Left cardiac atrium (tissue), 4 donors: ENCODE measurements at places on chromosomes 1 and 21. TPM values are rescaled to one million over a fixed set of nuclear protein-coding genes. Genes with fewer than 3 reads are reported as not detected.

SELENBP1 gene
- 30.6 TPM for total RNA-seq

DNA sequence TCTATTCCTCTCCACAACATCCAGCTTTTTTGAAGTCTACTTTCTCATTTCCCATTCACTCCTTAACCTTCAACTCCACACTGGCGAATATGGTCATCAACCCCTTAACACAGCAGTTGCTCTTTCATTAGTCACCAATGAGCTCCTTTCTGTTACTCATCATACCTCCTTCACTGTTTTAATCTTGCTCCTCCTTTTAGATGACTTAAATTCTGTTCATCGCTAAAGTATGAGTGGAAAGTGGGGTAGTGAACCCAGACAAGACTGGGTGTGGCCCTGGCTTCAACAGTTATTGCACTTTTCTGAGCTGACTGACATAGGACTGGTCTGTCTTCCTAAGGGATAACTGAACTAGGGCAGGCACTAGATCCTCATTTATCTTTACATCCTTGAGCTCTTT, 51.3 kb downstream of the AKT3 start:
- no peak for DNase-seq

TINAGL1 gene
- 175 TPM for total RNA-seq

PDZK1IP1 gene
- 1.6 TPM for total RNA-seq

ATP1A2 gene
- total RNA-seq: 114 TPM

- no peak for DNase-seq
Observed at GRCh38 chr1:184605941-184606340, 148.7 kb downstream of the EDEM3 start.

RGS16 gene
- 1.5 TPM for total RNA-seq

DNA sequence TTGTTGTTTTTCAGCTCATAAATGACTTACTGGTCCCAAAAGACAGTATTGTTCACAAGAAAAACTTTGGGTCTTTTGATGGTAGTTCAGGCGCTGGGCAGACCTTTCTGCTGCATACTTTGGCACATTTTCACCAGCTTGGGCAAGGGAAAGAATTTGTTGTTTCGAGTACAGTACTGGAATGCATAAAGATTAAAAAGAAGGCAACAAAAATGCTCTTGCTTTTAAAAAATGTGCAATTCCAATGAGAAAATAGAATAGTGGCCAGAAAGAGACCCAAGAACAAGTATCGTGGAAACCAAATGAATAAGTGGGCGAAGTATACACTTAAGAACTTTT, 56.0 kb downstream of the CLIC6 start:
- no peak for DNase-seq

DNA sequence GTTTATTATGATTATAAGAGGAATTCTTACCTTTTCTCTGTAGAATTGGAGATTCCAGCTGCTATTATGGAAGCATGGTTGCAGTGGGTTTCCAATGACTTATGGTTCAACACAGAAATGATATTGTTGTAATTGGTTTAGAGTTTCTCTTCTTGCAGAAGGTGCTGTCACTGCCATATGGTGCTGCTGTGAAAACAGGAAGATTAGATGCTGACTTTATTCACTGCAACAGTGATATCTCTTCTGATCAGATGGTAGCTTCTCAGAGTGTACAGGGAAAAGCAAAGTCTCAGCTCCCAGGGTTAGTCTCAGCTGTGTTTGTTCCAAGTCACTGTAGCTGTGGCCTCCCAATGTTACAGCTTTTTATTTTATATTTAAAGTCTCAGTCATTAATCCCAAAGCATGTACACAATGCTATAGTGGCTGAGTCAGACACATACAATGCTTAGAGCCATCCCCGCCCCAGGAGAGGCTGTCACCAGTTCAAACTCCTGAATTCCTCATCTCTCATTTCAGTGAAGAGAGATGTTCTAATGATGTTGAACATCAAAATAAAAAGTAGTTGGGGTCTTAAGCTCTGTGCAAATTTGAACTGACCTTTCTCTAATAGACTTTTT, 42.7 kb upstream of the RGS2 start:
- DNase-seq: no peak

DNA sequence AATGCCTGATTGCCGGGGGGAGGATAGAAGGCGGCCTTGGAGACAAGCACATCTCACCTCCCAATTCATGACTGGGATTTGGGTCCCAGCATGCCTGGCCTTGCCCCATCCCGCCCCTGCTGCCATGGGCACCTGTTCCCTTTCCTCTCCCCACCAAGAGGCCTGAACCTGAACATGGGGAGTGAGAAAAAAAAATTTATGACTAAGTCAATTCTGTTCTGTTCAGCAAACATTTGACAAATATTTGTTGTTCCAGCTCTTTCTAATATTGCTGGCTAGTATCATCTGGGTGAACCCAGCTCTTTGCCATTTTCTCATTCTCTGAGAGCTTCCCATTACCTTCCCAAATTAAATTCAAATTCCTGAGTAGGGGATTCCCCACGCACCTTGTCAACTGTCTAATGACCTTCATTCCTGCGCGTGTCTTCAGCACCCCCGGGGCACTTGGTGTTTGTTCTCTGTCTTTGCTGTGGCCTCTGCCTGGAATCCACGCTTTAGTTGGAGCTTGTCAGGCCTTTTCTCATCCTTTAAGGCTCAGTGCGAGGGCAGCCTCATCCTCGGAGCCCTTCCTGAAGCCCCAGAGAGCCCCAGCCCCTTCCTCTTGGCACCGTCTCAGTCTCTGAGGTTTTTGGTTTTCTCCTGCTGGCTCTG, 42.8 kb downstream of the ARHGEF10L start:
- no peak for DNase-seq

DNA sequence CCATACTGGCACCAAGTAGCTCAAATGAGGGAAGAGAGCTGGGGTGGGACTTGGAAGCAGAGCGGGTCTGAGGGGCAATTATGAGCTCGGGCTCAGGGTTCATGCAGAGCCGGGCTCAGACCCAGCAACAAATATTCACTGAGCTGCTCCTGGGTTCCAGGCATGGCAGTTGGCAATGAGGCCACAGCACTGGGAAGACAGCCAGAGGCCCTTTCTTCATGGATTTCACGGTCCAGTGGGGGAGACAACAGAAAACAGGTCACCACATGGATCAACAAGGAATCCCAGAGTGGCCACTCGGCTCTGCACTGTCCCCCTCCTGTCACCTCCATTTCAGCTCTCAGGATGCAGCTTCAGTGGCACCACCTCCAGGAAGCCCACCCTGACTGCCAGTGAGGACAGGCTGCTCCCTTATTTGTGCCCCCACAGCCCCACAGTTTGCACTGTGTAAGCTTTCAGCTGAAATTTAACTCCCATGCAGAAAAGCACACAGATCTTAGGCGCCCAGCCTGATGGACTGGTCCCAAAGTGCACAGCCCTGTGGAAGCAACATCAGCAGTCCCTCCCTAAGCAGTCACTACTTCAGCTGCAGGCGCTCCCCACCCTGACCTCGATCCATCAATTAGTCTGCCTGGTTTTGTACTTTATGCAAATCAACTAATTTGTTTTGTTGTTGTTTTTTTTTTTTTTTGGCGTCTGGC, 22.4 kb downstream of the ARHGEF19 start:
- DNase-seq: no peak

GRCh38 chr1:89546934-89547562, 22.4 kb downstream of the LRRC8B start:
- no peak for DNase-seq

- no peak for DNase-seq
Observed at GRCh38 chr1:3959361-3959760, 59.3 kb upstream of the C1orf174 start.

GRCh38 chr1:208302699-208303238, 58.6 kb upstream of the PLXNA2 start:
- no peak for DNase-seq

CFAP298 gene
- 18.5 TPM for total RNA-seq

LGR6 gene
- 6.0 TPM for total RNA-seq

GRCh38 chr1:12251442-12251841, 21.6 kb downstream of the VPS13D start:
- no peak for DNase-seq

ASCL5 gene
- not detected for total RNA-seq

YBX1 gene
- total RNA-seq: 775 TPM

DNA sequence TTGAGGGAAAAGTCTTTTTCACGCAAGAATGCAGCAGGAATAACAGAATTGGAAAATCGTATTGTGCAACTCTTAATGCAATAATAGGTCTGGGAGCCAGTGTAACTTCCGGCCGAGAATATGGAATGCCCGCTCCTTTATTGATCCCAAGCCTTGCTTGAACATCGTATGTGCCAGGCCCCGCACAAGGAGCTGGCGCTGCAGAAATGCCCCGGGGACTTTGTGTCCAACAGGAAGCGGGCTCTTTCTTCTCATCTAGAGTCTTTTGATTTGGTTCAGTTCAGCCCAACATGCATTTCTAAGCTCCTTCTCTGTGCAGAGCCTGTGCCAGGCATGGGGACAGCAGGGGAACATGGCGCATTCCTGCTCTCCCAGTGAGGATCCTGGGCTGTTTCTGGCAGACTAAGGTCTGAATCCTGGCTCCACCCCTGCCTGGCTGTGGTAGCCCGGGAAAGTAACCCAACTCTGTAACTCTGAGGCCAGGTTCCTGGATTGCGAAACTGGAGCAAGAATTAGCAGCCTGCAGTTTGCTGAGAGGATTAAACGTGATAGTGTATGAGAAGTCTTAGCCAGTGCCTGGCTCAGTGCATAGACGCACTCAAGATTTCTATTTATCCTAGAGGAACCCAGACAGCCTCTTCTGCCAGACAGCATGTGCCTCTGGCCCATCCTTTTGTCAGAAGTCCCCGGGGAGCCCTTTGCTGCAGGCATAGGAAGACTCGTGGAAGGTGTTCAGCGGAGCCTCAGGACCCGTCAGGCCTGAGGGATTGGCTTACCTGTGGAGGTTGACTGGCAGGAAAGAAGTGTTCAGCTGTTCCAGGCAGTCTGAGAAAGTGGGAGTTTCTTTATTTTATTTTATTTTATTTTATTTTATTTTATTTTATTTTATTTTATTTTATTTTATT, 987 bp upstream of the CDCP2 start:
- peak; percentile 58 for DNase-seq

GRCh38 chr1:168767894-168768584, 39.0 kb upstream of the DPT start:
- peak; percentile 44 for DNase-seq
